ENCODE measurements at places on chromosomes 6 and 20. TPM values are rescaled to one million over a fixed set of nuclear protein-coding genes. Genes with fewer than 3 reads are reported as not detected.

Gene WFDC5
- not detected for total RNA-seq

Gene FAM209B
- 3.1 TPM for total RNA-seq

Gene SAMD5
- not detected for total RNA-seq

Gene HCRTR2
- not detected for total RNA-seq

Gene IMPG1
- not detected for total RNA-seq

Gene SLC35D3
- total RNA-seq: not detected

DNA sequence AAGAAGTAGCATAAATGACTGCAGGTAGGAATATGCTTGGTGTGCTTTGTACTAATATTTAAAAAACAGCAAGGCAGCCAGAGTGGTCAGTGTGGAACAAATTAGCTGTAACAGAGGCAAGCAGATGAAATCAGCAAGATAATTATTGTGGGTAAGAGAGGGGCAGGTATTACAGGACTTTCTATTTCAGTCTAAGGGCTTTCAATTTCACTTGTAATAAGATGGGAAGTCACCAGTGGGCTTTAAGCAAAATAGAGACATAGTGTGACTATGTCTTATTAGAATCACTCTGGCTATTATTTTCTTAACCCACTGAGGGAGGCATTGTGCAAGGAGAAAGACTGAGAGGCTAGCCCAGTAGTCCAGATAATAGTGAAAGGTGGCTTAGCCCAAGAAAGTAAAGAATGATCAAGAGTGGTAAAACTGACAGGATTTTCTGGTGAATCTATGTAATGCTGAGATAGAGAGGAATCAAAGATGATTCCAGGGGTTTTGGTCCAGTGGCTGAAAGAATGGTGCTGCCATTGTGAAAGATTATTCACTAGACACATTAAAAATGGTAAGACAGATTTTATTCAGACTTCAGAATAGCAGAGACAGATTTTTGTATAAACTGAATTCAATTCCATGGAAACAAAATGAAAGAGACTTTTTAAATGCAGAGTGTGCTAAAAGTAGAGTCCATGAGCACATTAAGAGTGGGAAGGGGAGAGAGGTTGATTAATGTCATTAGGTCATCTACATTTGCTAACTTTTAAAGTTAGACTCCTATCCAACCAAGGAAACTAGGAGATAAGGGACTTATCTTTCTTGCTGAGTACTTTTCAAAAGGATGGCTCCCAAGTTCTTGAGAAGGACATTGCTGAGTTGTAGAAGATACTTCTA is 1136.0 kb downstream of the HACE1 start:
- no peaks in the 10 kb centered on the region for H3K4me1 ChIP-seq
- no peak for DNase-seq
- no peaks in the 10 kb centered on the region for H3K27me3 ChIP-seq
- no peak overlapping the region for H3K27ac ChIP-seq
- no peaks in the 10 kb centered on the region for H3K36me3 ChIP-seq
- H3K4me3 ChIP-seq: no peak overlapping the region

GRCh38 chr20:49248879-49249665 is 28.8 kb downstream of the ZNFX1 start:
- H3K4me3 ChIP-seq: no peak overlapping the region
- no peaks in the 10 kb centered on the region for H3K27me3 ChIP-seq
- DNase-seq: no peak
- H3K36me3 ChIP-seq: peaks cover 91% of the 10 kb centered on the region
- no peaks in the 10 kb centered on the region for H3K4me1 ChIP-seq

DNA sequence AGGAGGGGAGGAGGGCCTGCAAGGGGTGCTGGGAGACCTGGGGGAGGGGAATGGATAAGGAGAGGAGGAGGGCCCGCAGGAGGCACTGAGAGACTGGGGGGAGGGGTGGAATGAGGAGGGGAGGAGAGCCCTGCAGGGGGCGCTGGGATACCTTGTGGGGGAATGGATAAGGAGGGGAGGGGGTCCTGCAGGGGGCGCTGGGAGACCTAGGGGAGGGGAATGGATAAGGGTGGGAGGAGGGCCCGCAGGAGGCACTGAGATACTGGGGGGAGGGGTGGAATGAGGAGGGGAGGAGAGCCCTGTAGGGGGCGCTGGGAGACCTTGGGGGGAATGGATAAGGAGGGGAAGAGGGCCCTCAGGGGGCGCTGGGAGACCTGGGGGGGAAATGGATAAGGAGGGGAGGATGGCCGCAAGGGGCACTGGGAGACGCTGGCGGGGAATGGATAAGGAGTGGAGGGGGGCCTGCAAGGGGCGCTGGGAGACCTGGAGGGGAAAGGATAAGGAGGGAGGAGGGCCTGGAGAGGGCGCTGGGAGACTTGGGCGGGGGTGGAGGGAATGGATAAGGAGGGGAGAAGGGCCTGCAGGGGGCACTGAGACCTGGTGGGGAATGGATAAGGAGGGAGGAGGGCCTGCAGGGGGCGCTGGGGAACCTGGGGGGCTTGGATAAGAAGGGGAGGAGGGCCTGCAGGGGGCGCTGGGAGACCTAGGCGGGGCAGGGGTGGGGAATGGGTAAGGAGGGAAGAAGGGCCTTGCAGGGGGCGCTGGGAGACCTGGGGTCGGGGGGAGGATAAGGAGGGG is 1.3 kb upstream of the CTCFL start:
- H3K4me1 ChIP-seq: peaks cover 4% of the 10 kb centered on the region
- no peaks in the 10 kb centered on the region for H3K36me3 ChIP-seq
- no peak overlapping the region for H3K4me3 ChIP-seq
- DNase-seq: no peak
- no peaks in the 10 kb centered on the region for H3K27me3 ChIP-seq

- DNase-seq: no peak
- H3K4me1 ChIP-seq: no peaks in the 10 kb centered on the region
- H3K27ac ChIP-seq: no peak overlapping the region
- no peak overlapping the region for H3K4me3 ChIP-seq
- H3K27me3 ChIP-seq: no peaks in the 10 kb centered on the region
Measured at GRCh38 chr6:79687759-79688158, 56.6 kb downstream of the SH3BGRL2 start.

- no peaks in the 10 kb centered on the region for H3K4me1 ChIP-seq
- no peaks in the 10 kb centered on the region for H3K36me3 ChIP-seq
- DNase-seq: no peak
Measured at GRCh38 chr20:47944682-47945081, 159.4 kb upstream of the SULF2 start.

DNA sequence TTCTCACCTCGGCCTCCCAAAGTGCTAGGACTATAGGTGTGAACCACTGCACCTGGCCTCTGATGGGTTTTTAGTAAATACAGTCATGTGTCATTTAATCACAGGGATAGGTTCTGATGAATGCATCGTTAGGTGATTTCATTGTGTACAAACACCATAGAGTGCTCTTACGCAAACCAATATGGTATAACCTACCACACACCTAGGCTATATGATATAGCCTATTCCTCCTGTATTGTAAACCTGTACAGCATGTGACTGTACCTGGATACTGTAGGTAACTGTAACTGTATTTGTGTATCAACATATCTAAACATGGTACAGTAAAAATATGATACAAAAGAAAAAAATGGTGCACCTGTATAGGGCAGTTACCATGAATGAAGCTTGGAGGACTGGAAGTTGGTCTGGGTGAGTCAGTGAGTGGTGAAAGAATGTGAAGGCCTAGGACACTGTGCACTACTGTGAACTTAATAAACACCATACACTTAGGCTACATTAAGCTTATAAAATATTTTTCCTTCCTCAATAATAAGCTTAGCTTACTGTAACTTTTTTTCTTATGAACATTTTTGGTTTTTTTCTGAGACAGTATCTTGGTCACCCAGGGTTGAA is 10.0 kb downstream of the BICRAL start:
- H3K27ac ChIP-seq: no peak overlapping the region
- no peak overlapping the region for H3K4me3 ChIP-seq
- no peak for DNase-seq
- no peaks in the 10 kb centered on the region for H3K27me3 ChIP-seq

GRCh38 chr6:50185006-50185405 is 135.3 kb upstream of the DEFB112 start:
- H3K27ac ChIP-seq: no peak overlapping the region
- H3K4me3 ChIP-seq: no peak overlapping the region

DNA sequence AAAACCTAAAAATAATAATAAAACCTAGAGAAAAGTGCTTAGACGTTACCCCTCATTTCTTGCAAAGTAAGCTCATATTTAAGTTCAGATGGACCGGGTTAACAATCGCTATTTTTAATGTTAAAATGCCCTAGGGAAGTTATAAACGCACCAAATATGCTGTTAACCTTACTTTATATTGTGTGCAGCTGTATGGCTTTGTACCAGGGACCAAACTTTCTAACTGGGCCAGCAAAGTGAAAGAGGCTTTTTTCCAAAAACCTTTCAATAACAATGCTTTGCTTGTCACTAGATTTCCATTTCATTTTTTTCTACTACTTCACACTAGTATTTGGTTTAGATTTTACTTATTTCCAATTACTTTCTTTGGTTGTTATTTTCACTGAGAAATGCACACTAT is 248.5 kb downstream of the FOXC1 start:
- no peaks in the 10 kb centered on the region for H3K4me1 ChIP-seq
- H3K27me3 ChIP-seq: no peaks in the 10 kb centered on the region
- no peak overlapping the region for H3K4me3 ChIP-seq
- DNase-seq: no peak
- H3K27ac ChIP-seq: no peak overlapping the region
- no peaks in the 10 kb centered on the region for H3K36me3 ChIP-seq

DNA sequence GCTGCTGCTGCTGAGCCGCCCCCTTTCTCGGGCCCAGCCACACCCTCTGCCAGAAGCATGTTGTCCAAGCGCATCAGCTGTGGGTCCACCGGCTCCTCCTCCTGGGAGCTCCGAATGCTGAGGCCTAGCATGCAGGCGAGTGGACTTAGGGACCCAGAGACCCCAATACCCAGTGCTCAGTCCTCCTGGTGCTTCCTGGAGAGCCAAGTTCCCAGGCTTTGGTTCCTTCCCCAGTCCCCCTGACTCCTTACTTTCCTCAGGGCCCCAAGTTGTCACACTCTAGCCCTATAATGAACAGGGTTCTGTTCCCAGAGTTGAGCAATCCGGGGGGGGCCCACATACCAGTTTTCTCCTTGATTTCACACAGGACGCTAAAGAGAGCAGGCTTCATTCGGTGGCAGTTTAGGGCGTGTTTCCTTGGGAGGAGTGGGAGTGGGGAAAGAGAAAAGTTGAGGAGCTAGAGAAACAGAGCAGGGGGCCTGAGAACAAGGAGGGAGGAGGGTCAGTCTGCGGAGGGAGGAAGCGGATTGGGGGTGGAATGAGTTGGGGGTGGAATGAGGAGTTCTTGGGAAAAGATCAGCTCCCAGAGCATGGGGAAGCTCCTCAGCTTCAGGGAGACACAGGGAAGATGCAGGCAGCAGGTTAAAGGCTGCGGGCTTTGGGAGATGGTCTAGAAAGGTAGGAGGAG is 1.5 kb downstream of the PBX2 start:
- peak overlapping the region; percentile 96 for H3K4me3 ChIP-seq
- DNase-seq: no peak
- peaks cover 61% of the 10 kb centered on the region for H3K4me1 ChIP-seq
- peaks cover 50% of the 10 kb centered on the region for H3K36me3 ChIP-seq

DNA sequence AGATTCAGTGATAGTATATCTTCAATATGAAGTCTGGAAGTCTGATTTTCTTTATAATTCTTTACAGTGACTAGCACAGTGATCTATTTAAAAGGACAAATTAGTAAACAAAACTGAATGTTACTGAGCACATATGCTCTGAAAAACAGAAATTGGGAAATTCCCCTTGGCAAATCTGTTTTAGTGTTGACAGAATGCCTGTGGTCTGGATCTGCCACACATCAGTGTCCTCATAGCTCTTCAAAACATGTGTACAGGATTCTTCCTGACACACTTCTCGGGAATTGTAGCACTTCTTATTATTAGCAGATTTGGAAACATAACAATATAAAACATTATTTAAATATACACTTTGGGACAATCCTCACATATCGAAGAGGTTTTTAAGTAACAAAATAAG is 354.3 kb downstream of the COL12A1 start:
- H3K27me3 ChIP-seq: no peaks in the 10 kb centered on the region
- H3K36me3 ChIP-seq: no peaks in the 10 kb centered on the region
- H3K4me1 ChIP-seq: no peaks in the 10 kb centered on the region
- no peak overlapping the region for H3K27ac ChIP-seq
- no peak for DNase-seq

- H3K4me3 ChIP-seq: no peak overlapping the region
- H3K36me3 ChIP-seq: no peaks in the 10 kb centered on the region
- H3K27me3 ChIP-seq: no peaks in the 10 kb centered on the region
- H3K4me1 ChIP-seq: no peaks in the 10 kb centered on the region
- no peak overlapping the region for H3K27ac ChIP-seq
Measured at GRCh38 chr6:137751768-137752560, 115.1 kb upstream of the TNFAIP3 start.

- no peak overlapping the region for H3K27ac ChIP-seq
- DNase-seq: no peak
- no peaks in the 10 kb centered on the region for H3K36me3 ChIP-seq
- H3K4me3 ChIP-seq: no peak overlapping the region
- H3K27me3 ChIP-seq: no peaks in the 10 kb centered on the region
- H3K4me1 ChIP-seq: peaks cover 4% of the 10 kb centered on the region
Measured at GRCh38 chr6:89045011-89045387, 35.6 kb upstream of the PNRC1 start.

DNA sequence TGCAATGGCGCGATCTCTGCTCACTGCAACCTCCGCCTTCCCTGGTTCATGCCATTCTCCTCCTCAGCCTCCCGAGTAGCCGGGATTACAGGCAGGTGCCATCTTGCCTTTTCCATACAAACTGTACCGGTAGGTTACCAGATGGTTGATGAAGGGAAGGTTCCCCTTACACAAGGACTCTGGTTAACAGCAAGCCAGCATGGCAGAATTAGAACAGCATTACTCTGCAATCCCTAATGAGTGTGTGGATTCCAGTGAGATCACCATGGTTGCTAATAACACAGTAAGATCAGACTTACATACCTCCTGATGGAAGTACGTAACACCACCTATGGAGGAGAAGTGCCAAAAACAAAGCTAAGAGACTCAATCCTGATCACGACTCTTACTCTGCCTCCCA is 51.7 kb downstream of the TTI1 start:
- H3K27me3 ChIP-seq: no peaks in the 10 kb centered on the region
- peaks cover 30% of the 10 kb centered on the region for H3K36me3 ChIP-seq
- DNase-seq: no peak
- H3K4me3 ChIP-seq: no peak overlapping the region
- H3K27ac ChIP-seq: no peak overlapping the region

DNA sequence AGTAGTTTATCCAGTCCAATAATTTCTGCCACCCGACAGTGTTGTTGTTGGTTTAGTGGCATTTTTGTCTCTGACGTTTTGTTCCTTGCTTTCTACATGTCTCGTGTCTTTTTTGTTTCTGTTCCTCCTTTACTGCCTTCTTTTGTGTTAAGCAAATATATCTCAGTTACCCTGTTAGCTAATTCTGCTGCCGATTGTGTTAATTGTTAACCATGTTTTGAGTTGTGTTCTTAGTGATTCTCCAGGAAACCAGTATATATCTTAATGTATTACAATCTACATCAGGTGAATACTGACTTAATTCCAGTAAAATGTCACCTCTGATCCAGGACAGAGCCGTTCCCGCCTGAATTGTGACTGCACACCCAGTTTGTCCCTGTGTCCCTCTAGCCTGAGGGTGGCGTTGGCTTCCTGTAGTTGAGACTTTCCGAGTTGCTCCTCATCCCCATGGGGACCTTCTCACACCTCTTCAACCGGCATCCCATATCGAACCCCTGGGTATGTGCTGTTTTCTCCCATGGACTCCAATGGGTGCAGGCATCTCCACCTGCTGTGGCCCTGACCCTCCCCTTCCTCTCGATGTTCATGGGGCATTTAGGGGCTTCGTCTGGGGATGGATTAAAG is 35.8 kb upstream of the BHLHE23 start:
- H3K4me3 ChIP-seq: no peak overlapping the region
- DNase-seq: no peak
- no peak overlapping the region for H3K27ac ChIP-seq
- H3K36me3 ChIP-seq: no peaks in the 10 kb centered on the region
- H3K27me3 ChIP-seq: peaks cover 8% of the 10 kb centered on the region
- H3K4me1 ChIP-seq: no peaks in the 10 kb centered on the region

GRCh38 chr20:43191946-43192863 is 2.5 kb upstream of the PTPRT start:
- H3K36me3 ChIP-seq: no peaks in the 10 kb centered on the region
- H3K27me3 ChIP-seq: peaks cover 24% of the 10 kb centered on the region
- DNase-seq: no peak

Data from CD4-positive, alpha-beta T cell (primary cell).